ENCODE measurements at places on chromosomes 4 and X.

- no peak for DNase-seq
Measured at GRCh38 chr4:129167640-129168260, 71.8 kb downstream of the C4orf33 start.

- DNase-seq, result no peak
Measured at GRCh38 chr4:44146516-44146915, 302.1 kb downstream of the KCTD8 start.

GRCh38 chr4:1907848-1908525, 36.8 kb downstream of the NSD2 start:
- DNase-seq, result no peak

- no peak for DNase-seq
Measured at GRCh38 chr4:114178392-114178791, 198.9 kb upstream of the ARSJ start.

- no peak for DNase-seq
Measured at GRCh38 chr4:83748711-83749110, 212.8 kb downstream of the GPAT3 start.

DNA sequence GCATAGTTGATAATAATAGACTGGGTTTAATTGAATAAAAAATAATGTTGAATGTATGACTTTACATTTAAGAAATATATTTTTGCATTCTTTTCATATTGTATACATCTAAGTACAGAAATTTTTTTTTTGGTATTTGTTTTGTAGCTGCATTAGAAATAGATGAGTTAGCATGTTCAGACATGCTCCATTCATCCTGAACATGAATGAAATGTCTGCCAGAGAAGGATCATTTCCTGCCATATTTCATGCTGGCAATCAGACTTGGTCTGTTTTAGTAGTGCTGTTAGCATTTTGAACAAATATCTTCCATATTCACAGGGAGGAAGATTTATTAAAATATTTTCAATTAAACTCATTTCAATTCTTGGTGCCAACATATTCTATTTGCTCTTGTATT, 98.9 kb downstream of the FRMPD4 start:
- DNase-seq, result no peak

- no peak for DNase-seq
Measured at GRCh38 chrX:43590150-43590549, 65.9 kb upstream of the MAOA start.

DNA sequence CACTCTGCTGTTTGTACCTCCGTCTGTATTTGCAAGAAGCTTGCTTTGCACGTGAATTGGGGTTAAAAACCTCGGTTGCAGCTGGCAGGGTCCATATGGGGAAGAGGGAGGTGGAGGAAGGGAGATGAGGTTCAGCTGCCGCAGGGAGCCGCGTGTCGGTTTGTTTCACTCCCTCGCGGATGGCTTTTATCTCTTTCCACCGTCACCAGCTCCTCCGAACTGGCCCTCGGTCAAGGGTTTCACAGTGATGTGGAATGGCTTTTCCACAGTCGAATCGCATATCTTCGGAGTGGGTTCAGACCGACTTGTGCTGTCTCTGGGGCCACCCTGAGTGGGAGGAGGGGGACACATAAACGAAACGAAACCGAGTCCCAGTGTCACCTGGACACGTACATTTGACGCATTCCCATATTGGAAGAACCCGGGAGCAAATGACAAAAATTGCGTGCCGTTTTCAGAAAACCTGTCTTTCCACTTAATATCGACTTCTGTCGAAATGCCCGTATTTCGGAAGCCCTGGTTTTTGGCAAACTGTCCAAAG, 929 bp downstream of the ZBTB33 start:
- peak; percentile 53 for DNase-seq

DNA sequence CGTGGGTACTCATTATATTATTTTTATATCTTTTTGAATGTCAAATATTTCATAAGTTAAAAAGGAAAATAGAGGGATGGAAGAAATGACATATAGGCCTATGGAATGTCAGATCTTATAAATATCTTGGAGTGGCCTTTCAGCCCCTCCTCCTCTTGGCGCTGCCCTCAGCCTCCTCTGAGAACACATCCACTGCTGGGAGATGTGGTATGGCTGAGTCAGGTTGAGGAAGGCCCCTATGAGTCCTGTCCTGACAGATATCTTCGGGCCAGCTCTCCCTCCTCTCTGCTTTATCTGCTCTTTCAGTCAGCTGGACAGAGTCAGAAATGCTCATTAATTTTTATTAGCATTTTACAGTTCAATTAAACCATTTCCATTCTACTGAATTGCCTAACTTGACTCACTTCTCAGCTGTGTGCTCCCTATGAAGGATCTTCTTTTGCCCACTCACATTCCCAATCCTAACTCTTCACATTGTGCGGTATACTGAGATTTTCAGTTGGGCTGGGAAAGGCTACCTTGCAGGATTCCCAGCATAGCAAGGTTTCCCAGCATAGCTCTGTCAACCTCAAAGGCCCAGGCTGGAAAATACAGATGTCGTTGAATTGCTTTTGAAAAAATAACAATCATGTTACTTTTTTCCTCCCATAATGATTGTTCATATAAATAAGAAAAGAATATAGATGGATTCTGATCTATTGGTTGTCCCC, 128.0 kb downstream of the ARHGEF9 start:
- no peak for DNase-seq

GRCh38 chrX:5644776-5645175, 583.9 kb downstream of the NLGN4X start:
- no peak for DNase-seq
